Ureter (tissue), 1 donor: ENCODE measurements at places on chromosomes 2 and 18. TPM values are rescaled to one million over a fixed set of nuclear protein-coding genes. Genes with fewer than 3 reads are reported as not detected.

SALL3 gene
- total RNA-seq: 0.44 TPM

SNTG2 gene
- total RNA-seq: 9.9 TPM

UGT1A10 gene
- 3.0 TPM for total RNA-seq

NEU2 gene
- not detected for total RNA-seq

SPHKAP gene
- not detected for total RNA-seq

SEMA4F gene
- 9.1 TPM for total RNA-seq

GRCh38 chr2:2638547-2639220 is 307.6 kb upstream of the MYT1L start:
- no peak for DNase-seq

DNA sequence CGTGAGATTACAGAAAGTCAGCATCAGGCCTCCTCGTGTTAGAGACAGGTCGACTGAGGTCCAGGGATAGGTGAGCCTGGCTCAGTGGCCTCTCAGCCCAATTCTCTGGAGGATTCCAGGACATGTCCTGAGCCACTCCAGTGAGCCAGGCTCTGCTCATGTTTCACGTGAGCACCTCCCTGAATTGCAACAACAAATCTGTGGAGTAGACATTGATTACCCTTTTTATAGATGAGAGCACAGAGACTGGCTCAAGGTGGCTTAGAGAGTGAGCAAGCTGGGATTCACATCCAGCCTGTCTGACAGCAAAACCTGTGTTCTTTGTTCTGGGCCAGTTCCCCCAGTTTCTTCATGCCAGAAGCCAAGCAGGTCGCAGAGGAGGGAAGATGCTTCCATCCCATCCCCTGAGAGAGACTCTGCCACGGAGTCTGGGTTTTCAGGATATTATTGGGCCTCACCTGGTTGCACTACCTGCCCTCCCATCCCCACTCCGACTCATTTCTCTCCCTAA is 46.4 kb downstream of the HS1BP3 start:
- no peak for DNase-seq

DNA sequence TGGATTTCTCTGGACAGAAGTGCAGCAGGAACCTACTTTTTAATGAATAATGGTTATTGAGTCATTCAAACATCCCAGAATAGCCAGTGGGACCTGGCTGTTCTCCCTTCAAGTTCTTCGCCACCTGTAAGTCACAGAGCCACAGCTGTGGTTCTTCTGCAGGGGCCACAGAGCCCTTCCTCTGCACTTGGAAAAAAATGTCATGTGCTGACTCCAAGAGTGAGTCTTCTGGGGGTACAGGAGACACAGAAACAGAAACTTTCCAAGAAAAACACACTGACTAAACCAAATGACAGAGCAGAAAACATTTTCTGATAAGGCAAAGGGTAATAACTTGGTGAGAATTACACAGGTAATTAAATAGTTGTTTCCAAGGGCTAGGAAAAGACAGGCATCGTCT is 68.7 kb upstream of the FN1 start:
- no peak for DNase-seq

DNA sequence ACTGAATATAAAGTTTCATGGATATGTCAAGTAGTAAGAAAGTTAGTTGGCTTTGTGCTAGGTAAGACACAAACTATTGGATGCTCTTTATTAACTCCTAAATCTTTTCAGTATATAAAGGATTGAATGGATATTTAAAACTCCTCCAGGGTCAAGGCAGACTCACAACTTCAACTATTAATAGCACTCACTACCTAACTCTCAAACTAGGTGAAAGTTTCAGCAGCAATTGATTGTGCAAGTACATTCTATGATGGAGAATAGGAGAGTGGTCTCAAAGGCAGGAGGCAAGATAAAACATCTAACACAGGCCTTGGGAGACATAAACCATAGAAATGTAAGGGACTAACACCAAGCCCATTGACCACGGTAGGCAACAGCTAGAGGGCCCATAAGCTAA is 328.9 kb upstream of the CHAC2 start:
- DNase-seq: no peak

- DNase-seq: no peak
Measured at GRCh38 chr2:30272761-30273573, 41.6 kb downstream of the LBH start.

DNA sequence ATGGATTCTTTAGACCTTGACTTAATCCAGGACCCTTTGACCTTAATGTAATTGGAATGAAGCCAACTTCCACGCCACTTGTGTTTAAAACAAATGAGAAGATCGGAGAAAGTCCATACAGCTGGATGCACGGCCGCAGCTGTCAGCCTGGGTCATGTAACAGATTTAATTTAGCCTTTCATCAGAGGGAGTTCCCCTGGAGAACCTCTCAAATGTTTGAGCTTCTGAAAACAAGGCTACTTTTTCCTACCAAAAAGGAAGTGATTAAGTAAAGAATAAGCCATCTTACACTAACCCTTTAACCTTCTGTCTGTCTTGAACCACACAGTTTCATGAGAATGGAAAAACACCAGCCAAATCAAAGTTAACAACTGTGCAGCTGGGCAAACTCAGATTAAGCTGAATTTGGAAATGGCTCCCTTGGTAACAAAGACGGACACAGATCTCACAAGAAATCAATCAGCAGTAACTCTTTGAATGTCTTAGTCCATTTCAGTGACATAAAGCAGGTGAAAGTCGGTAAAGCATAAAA is 103.6 kb downstream of the DOCK10 start:
- DNase-seq: no peak

DNA sequence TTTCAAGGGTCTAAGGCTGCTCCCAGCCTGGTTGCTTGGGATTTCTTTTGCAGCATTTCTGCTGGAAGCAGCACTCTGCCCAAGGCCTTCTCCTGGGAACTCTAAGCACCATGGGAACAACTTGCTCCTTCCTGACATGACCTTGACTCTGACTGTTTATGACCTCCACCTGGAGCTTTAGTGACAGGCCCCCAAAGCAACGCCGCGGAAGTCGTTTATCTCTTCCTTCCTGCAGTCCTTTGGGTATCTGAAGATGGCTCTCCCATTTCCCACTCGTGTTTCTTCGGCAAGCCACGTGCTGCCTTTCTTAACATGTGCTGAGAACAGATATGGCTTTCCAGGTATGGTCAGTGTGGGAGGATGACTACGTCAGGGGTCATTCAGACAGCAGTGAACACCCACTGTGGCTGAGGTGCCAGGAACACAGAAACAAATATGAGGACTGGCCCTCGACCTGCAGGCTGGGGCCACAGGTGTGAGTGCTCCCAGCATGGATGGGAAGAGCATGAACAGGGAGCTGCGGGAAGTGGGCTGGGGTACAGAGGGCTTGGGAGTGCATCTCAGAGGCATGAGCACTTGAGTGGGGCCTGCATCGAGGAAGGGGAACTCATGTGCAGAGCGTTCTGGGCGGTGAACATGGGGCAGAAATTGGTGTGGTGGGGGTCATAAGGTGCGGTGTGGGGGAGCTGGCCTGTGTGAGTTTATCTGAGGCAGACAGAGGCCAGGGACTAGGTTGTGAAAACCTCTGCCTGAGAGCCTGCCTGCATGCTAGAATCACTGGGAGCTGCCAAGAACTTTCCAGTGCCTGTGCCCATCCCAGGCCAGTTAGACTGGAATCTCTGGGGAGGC is 140.5 kb downstream of the TSN start:
- DNase-seq: no peak

DNA sequence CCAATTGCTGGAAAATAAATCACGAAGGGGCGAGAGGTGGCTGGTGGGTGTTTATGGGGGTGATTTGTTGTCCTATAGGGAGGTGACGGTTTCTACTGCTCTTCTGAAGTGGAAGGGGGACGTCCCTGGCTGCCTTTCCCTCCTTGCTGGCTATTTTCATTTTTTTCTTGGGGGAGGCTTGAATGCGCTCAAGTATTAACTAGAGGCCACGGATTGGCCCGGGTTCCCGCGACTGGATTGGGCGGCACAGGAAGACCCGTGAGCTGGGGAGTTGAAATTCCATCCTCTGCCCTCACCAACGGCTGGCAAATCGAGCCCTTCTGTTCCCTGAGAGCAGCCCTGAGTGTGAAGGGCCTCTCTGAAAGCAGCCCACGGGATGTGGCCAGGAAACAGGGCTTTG is 176.5 kb upstream of the SPRED2 start:
- no peak for DNase-seq

DNA sequence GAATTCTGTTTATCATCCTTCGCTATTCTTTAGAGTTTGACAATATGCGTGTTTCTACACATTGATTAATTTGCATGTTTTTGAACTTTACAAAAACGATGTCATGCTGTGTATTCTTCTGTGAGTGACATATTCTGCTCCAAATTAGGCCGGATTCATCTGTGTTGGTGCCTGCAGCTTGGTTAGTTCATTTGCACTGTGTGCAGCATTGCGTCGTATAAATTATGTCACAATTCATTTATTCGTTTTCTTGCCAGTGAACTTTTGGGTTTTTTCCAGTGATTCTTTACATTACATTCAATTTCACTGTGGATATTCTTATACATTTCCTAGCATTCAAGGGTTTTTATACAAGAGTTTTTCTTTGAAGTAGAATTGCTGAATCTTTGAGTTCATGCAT is 118.3 kb downstream of the KCNF1 start:
- DNase-seq: no peak

- no peak for DNase-seq
Measured at GRCh38 chr2:47177043-47177565, 22.0 kb upstream of the STPG4 start.

DNA sequence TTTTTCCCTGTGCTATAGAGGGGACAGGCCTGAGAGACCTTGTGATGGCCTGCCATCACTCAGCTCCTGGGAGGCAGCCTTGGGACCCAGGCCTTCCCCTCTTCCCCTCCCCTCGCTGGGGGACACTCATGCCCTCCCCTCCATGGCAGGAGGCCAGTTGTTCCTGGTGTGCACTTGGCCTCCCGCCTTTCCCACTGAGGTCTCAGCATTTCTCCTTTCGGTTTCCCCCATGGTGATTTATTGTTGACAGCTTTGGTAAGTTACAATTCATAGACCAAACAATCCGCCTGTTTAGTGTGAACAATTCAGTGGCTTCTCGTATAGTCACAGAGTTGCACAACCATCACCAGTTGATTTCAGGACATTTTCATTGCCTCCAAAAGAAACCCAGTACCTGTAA is 10.2 kb upstream of the CNDP1 start:
- DNase-seq: no peak

GRCh38 chr2:230797515-230798495 is 66.9 kb upstream of the ITM2C start:
- DNase-seq: no peak

DNA sequence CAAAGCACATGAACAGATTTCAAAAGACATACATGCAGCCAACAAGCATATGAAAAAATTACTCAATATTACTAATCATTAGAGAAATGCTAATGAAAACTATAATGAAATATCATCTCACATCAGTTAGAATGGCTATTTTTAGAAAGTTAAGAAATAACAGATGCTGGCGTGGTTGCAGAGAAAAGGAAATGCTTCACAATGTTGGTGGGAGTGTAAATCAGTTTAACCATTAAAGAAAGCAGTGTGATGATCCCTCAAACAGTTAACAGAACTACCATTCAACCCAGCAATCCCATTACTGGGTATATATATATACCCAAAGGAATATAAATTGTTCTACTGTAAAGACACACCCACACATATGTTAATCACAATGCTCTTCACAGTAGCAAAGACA is 117.7 kb upstream of the SETBP1 start:
- DNase-seq: no peak

- no peak for DNase-seq
Measured at GRCh38 chr2:85423525-85423924, 5.0 kb downstream of the SH2D6 start.
